ENCODE measurements at places on chromosomes 4 and X.

DNA sequence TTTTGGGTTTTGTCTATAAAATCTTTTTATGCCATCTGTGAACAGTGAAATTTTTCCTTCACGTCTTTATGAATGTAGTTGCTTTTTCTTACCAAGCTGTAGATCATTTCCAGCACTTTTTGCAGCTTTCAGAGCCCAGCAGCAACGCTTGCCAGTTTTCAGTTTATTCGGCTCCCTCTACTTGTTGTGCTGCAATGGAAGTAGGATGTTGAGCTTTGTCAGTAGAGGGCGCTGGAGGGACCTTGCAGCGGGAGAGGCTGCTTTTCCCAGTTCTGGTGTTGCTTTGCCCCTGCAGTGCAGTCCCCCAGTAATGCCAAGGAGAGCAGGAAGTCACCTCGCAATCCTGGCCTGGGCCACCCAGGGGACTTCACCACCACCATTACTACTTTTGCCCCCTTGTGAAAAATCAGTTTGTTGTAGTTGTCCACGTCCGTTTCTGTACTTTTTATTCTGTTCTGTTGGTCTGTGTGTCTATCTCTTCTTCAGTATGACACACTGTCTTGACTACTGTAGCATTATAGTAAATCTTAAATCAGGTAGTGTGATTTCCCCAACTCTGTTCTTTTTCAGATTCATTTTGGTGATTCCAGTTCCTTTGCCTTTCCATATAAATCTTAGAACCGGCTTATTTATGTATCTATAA is 21.8 kb downstream of the CMC4 start:
- DNase-seq, result peak; percentile 55

DNA sequence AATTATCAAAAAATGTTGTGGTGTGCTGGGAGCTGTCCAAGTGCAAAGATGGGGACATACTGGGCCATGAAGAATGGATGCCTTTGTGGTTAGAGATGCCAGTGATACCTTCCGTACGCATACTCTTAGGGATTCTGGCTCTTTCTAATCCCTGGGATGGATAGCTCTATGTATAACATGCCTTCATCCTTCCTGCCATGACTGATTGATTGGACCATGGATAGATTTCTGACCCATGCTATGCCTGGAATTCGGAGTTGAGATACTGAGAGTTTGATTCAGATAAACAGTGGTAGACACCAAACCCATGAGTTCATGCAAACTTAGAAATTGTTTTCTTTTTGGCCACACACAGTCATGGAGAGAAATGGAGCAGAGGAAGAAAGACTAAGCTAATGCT is 147.2 kb upstream of the WDFY3 start:
- no peak for DNase-seq

GRCh38 chr4:81211956-81212355 is 3.1 kb downstream of the PRKG2 start:
- no peak for DNase-seq

DNA sequence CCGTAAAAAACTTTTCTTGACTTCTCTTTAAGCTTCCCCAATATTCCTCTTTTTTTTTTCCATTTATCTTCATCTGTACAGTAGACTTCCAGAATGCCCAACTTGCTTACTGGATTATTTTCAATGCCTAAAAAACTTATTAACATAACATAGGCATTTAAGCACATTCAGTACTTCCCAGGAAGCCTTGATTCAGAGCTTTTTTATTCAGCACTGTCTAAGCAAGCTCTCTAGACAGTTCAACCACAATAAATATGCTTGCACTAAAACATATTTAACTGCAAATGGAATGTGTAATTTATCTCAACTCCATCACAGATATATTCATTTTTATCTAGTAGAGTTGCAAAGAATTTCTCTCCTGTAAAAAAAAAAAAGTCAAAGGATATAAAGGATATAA is 997.8 kb downstream of the ARAP2 start:
- DNase-seq, result no peak

DNA sequence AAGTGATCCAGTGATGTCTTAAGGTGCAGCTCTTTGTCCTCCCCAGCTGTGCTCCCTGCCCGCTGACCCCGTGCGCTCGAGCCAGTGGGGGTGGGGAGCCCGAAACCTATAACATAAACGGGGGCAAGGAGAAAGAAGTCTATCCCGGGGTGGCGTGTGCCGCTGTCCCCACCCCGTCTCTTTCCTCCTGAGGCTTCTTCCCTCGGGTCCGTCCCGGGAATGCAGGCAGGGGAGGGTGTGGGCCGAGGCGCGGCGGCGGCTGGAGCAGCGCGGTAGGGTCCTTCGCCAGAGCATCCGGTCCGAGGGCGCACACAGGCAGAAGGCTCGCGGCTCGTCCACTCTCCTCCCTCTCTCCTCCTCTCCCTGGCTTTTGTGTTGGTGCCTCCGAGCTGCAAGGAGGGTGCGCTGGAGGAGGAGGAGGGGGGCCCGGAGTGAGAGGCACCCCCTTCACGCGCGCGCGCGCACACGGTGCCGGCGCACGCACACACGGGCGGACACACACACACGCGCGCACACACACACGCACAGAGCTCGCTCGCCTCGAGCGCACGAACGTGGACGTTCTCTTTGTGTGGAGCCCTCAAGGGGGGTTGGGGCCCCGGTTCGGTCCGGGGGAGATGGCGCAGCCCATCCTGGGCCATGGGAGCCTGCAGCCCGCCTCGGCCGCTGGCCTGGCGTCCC is at the start of gene RAB33A:
Gene RAB33A (plus strand): TSS at position 517 of the 681 bp plus-strand sequence. CDS start 101 bp downstream, at position 618.
- DNase-seq, result peak; percentile 13

DNA sequence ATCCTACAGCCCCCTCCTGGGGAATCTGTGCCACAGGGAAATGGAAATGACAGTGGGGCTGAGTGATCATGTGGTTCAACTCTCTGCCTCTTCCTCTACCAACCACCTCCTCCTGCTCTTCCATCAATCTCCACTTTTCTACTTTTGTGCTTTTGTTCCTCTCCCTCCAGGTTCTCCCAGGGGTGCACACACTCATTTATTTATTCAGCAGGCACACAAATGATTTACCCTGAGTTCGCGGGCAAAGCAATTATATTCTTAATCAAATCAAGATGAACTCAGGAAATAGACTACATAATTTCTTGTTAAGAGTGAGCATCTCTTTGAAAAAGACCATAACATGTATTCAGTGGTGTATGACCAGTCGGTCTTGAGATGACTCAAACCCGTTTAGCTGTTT is 69.2 kb downstream of the VCX3A start:
- no peak for DNase-seq

DNA sequence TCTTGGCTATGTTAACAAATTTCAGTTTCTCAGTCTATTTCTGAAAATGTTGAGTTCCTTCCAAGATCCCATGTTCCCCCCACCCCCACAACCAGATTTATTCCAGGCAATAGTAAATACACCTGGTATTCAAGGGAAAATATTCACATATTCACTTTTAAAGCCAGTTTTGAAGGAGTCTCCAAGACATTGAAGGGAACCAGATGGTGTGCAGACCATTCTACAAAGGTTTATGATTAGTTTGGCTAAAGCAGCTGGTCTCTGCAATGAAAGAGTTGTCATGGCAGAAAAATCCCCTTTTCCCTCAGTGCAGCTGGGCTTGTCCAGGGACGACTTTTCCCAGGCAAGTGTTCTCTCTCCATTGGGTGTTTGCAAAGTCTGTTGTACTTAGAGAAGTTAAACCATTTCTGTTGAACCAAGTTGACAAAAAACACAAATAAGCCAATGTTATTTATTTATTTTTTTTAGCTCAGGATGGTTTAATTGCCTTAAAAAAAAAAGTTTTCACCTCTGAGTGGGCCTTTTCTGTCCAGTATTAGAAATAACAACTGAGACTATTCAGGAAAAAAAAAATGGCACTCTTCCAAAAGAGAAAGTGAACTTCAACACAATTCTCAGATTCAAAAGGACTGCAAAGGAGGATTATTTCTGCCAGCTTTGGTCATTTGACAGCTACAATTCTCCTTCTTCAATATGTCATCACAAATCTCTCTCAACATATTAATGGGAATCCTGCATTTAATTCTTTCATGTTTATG is 410.6 kb downstream of the IL1RAPL1 start:
- DNase-seq, result no peak

DNA sequence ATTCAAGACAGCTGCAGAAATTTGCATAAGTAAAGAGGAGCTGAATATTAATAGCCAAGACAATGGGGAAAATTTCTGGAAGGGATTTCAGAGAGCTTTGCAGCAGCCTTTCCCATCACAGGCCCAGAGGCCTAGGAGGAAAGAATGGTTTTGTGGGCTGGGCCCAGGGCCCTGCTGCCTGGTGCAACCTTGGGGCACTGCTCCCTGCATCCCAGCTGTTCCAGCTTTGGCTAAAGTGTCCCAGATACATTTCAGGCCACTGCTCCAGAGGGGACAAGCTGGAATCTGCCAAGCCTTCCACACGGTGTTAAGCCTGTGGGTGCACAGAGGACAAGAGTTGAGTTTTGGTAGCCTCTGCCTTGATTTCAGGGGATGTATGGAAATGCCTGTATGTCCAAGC is 185.6 kb upstream of the SFRP2 start:
- DNase-seq, result no peak

- no peak for DNase-seq
Measured at GRCh38 chr4:8349664-8350236, 80.2 kb downstream of the HTRA3 start.

DNA sequence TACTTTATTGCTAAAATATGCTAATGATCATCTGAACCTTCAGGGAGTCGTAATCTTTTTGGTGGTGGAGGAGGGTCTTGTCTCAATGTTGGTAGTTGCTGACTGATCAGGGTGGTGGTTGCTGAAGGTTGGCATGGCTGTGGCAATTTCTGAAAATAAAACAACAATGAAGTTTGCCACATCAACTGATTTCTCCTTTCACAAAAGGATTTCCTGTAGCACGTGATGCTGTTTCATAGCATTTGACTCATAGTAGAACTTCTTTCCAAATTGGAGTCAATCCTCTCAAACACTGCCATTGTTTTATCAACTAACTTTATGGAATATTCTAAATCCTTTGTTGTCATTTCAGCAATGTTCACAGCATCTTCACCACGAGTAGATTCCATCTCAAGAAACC is 19.3 kb downstream of the DDIT4L start:
- no peak for DNase-seq

DNA sequence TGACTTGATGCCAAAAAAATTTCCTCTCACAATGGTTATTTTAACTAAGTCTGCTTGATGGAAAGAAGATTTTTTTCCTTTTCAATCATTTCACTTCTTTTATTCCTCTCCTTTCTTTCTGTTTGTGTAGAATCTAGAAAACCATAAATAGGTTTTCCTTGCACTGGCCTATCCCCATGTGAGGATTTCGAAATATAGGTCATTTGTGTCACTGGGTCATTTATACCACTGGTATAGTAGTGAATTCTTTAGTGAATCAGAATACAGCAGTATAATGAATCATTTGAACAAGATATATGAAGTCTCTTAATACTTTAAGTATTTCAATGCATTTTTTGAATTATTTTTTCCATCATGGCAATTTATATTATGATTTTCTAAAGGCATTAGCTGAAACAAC is 26.6 kb downstream of the PCDH7 start:
- no peak for DNase-seq

DNA sequence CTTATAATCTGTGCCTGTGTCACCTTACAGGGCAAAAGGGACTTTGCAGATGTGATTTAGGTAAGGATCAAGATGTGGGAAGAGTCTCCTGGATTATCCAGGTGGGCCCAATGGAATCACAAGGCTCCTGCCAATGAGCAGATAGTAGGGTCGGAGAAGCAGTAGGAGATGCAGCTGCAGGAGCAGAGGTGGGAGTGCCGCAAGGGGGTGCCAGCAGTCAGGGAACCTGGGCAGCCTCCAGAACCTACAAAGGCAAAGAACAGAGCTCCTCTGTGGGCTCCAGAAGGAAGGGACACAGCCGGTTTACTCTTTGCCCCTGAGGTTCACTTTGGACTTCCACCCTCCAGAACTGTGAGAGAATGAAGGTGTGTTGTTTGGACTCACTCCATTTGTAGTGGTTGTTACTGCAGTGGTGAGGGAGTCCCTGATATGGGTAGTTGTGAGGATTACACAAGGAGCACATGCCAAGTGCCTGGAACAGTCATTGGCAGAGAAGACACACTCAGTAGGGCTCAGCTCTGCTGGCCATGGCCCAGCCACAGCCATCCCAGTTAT is 318.5 kb downstream of the EVC2 start:
- DNase-seq, result no peak

DNA sequence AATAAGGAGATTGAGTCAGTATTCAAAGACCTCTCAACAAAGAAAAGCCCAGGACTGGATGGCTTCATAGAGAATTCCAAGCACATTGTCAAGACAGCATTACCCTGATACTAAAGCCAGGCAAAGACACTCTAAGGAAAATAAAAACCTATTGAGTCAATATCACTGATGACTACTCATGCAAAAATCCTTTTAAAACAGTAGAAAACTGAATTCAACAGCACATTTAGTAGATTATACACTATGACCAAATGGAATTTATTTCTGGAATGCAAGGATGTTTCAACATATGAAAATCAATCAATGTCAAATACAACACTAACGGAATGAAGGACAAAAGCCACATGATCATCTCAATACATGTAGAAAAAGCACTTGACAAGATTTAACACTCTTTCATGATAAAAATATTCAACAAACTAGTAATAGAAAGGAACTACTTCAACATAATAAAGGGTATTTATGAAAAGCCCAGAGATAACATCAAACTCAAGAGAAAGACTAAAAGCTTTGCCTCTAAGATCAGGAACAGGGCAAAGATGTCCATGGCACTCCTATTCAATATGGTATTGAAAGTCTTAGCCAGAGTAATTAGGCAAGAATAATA is 633.3 kb downstream of the ANKRD50 start:
- no peak for DNase-seq

DNA sequence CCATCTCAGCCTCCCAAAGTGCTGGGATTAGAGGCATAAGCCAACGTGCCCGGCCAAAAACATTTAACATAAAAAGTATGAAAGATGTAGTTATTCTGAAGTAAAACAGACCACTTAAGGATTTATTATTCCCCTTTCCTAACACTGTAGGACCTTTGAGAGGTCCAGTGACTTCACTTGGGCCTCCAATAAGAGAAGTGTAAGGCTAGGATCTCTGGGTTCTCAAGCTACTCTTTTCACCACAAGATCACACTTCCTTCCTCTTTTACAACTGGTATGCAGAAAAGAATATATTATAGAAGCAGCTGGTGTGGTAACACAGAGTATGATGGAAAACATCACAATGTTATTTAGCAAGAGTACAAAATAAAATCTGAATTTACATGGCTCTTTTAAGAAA is 30.2 kb upstream of the CCNG2 start:
- no peak for DNase-seq

GRCh38 chr4:15376145-15376544 is 51.7 kb upstream of the C1QTNF7 start:
- no peak for DNase-seq

DNA sequence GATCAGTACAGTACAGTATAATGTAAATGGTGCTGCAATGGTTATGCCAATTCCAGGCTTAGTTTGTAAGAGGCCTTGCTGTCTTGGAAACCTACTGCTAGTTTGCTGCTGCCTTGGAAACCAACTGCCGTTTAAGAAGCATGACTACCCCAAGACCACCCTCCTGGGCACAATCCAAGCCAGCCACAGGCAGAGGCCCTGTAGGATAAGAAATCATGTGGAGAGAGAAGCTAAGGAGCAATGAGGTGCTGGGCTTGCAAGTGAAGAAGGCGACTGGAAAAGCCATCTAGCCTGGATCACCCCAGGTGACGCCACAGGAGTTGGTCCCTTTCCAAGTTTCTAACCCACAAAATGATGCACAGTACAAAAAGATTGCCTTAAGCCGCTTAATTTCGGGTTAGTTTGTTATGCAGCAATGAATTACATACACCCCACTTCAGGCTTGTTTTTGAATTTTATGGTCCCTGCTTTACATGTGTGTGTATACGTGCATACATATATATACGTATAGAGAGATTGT is 16.9 kb downstream of the ZFP42 start:
- no peak for DNase-seq

- no peak for DNase-seq
Measured at GRCh38 chr4:31088600-31089230, 368.5 kb downstream of the PCDH7 start.

Data from transverse colon (tissue), 4 donors.